ENCODE measurements at places on chromosomes 2 and 18. TPM values are rescaled to one million over a fixed set of nuclear protein-coding genes. Genes with fewer than 3 reads are reported as not detected.

GRCh38 chr2:27494284-27494943, 586 bp downstream of the FNDC4 start:
- H3K4me3 ChIP-seq = peak overlapping the region; percentile 36
- peak; percentile 13 for DNase-seq
- H3K4me1 ChIP-seq = peaks cover 22% of the 10 kb centered on the region
- peaks cover 38% of the 10 kb centered on the region for H3K27me3 ChIP-seq

DNA sequence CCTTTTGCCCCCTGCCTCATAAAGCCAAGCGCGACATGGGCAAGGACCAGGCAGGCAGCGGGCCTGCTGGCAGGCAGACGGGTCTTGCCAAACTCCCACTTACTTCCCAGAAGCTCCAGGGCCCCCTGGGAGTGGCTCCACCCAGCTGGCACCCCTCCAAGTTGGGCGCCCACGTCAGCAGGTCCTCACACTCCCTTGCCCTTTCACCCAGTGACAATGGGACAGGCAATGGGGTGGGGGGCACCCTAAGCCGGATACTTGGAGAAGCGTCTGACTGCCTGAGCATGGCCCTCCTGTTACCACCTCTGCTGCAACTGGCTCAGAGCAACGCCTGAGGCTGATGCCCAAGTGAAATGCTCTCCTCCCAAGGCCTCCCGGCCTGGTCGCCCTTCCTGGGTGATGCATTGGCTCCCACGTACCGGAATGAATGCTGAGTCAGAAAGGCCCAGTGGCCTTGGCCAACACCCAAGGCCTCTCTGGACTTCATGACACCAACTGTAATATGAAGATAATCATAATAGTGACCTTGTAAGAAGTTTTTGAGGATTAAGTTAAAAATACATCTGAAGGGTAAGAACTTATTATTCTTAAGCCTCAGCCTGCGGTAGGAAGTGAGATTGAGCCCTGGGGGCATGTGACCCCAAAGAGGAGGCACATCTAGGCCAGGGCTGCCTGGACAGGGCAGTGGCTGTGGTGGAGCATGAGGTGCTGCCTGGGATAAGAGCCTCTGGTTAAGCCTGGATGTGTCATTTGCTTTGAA, 31.6 kb downstream of the KCNK3 start:
- no peak for DNase-seq
- H3K27me3 ChIP-seq = peaks cover 9% of the 10 kb centered on the region
- no peak overlapping the region for H3K27ac ChIP-seq
- H3K4me3 ChIP-seq = no peak overlapping the region
- H3K4me1 ChIP-seq = no peaks in the 10 kb centered on the region
- H3K36me3 ChIP-seq = no peaks in the 10 kb centered on the region

DNA sequence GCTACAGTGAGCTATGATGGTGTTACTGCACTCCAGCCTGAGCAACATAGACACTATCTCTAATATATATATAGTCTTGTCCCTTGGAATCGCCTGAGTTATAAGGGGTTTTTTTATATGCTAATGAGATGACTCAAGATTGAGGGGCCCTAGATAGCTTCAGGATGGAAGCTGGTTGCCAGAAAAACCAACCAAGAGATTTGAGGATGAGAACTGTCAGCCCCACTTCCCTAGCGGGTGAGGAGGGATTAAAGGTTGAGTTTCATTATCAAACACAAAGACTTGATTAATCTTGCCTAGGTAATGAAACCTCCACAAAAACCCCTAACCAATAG, 12.6 kb upstream of the GALM start:
- peak overlapping the region; percentile 98 for H3K27ac ChIP-seq
- no peak for DNase-seq
- H3K36me3 ChIP-seq = no peaks in the 10 kb centered on the region
- no peaks in the 10 kb centered on the region for H3K27me3 ChIP-seq
- peaks cover 57% of the 10 kb centered on the region for H3K4me1 ChIP-seq

Gene SKOR2
- 0.21 TPM for total RNA-seq

GRCh38 chr2:21288299-21288698, 164.5 kb downstream of the TDRD15 start:
- H3K27ac ChIP-seq = no peak overlapping the region
- H3K27me3 ChIP-seq = no peaks in the 10 kb centered on the region
- no peaks in the 10 kb centered on the region for H3K36me3 ChIP-seq
- no peak for DNase-seq
- no peak overlapping the region for H3K4me3 ChIP-seq

Gene COL6A3
- 36.4 TPM for total RNA-seq

DNA sequence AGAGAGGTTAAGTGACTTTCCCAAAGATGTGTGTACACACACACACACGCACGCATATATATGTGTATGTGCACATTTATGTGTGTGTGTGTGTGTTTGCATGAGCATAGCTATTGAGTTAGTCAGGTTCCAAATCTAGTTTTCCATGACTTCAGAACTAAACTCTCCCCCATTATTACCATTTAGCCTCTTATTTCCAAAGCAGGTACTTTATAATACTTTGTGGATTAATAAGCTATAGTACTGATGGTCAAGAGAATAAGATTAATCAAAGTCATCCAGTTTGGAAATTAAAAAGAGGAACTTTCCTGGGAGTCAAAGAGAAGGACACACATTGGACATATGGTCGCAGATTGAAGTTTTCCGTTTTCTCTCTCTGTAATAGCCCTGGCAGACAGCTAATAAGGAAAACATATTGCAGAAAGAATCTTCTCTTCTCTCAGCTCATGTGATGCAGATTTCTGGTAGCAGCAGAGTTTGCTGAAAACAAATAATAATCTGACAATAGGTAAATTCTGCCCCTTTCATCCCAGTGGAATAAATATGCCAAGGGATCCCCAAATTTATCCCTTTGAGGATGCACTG, 410.9 kb upstream of the TCF4 start:
- no peak overlapping the region for H3K4me3 ChIP-seq
- no peak overlapping the region for H3K27ac ChIP-seq
- peaks cover 4% of the 10 kb centered on the region for H3K4me1 ChIP-seq

DNA sequence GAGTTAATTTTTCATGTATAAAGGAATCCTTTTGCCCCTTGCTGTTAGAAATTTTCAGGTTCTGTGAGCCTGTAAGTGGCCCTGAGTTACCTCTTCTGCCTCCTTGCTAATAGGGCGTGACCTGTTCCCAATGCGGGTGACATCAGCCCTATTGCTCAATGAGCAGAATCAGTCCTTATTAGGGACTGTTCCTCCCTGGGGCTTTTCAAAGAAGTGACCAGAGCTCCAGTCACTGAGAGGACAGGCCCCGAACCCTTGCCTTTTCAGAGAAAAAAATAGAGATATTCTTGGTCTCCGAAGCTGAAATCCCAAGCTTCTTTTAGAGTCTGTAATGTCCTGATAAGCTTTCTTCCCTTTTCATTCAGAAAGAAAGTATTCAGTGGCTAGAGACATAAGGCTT, 8.2 kb upstream of the APOB start:
- H3K36me3 ChIP-seq = no peaks in the 10 kb centered on the region
- no peak overlapping the region for H3K27ac ChIP-seq
- H3K4me3 ChIP-seq = no peak overlapping the region
- no peaks in the 10 kb centered on the region for H3K4me1 ChIP-seq
- no peak for DNase-seq

- no peak for DNase-seq
- H3K4me3 ChIP-seq = no peak overlapping the region
- no peaks in the 10 kb centered on the region for H3K4me1 ChIP-seq
- no peak overlapping the region for H3K27ac ChIP-seq
These were observed 81.8 kb upstream of the HPCAL1 start for GRCh38 chr2:10220902-10221391.

Gene CYS1
- not detected for total RNA-seq

DNA sequence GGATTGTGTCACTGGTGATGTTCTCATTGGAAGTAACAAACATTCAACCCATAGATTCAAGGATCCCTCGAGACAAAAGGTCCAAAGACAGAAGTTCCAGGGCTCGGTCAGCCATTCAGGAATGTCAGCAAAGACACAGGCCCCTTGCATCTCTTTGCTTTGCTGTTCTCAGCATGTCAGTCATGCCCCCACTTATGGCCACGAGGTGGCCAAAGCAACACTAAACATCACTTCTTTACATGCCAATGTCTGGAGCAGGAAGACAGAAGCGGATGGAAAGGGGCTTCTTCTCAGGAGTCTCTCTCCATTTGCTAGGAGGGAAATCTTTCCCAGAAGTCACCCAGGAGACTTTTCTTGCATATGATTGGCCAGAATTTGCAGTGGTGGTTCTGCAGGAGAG, 191.6 kb upstream of the SP5 start:
- H3K4me1 ChIP-seq = no peaks in the 10 kb centered on the region
- DNase-seq = no peak
- H3K27ac ChIP-seq = no peak overlapping the region
- H3K27me3 ChIP-seq = peaks cover 3% of the 10 kb centered on the region
- no peak overlapping the region for H3K4me3 ChIP-seq

DNA sequence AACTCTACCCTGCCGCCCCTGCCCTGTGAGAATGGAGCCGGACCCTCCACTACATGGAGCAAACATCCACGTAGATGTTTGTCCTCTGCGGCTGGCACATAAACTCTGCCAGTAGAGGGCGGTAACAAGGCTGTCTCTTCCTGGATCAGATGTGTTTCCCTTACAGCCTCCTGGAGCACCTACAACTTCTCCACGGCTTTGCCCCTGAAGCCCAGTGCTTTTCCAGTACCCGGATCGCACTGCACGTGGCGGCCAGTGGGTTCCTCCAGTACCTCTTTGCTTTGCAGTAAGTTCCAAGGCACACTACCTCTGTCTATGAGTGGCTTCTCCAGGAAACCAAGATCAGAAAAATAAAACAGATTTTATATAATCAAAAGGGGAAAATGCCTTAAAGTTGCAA, 651.3 kb downstream of the DCDC2C start:
- H3K4me3 ChIP-seq = no peak overlapping the region
- H3K27me3 ChIP-seq = no peaks in the 10 kb centered on the region
- H3K27ac ChIP-seq = no peak overlapping the region
- H3K36me3 ChIP-seq = no peaks in the 10 kb centered on the region
- peak; percentile 24 for DNase-seq

DNA sequence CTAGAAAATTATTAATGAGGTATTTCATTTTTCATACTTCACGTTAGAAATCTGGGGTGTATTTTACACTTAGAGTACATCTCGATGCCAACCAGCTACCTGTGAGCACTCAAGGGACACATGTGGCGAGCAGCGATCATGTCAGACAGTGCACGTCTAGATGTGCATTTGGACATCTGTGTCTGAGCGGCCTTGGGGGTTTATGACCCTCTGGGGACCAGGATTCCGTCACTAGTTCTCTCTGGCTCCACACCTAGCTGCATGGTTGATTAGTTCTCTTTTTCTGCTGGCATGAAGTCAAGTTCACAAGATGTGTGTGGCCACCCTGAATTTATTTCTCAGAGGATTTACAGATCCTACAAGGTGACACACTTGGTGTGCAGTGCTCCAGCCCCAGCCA, 192.2 kb downstream of the TSN start:
- no peak overlapping the region for H3K4me3 ChIP-seq
- H3K4me1 ChIP-seq = peaks cover 6% of the 10 kb centered on the region
- no peaks in the 10 kb centered on the region for H3K36me3 ChIP-seq
- no peak for DNase-seq
- no peak overlapping the region for H3K27ac ChIP-seq

Gene COL4A3
- total RNA-seq = not detected

DNA sequence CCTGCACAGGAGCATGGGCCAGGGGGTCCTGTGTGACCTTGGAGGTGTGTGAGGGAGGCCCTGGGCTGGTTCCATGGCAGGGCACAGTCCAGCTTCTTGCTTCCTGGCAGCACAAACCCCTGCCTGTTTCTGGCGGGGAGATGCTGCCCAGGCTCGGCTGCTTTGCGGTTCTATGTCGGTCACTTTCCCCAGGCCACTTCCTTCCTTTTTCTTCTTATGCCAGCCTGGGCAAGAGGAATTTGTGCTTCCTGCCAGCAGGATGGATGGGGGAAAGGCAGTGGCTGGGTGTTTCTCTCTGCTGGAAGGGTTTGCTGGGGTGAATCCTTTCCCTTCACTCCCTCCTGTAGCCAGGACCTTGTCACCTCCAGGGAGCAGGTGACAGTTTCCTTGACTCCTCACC, 24.3 kb downstream of the ASAP2 start:
- no peak overlapping the region for H3K4me3 ChIP-seq
- H3K36me3 ChIP-seq = no peaks in the 10 kb centered on the region
- no peak for DNase-seq
- H3K4me1 ChIP-seq = no peaks in the 10 kb centered on the region

Gene COLEC12
- not detected for total RNA-seq

DNA sequence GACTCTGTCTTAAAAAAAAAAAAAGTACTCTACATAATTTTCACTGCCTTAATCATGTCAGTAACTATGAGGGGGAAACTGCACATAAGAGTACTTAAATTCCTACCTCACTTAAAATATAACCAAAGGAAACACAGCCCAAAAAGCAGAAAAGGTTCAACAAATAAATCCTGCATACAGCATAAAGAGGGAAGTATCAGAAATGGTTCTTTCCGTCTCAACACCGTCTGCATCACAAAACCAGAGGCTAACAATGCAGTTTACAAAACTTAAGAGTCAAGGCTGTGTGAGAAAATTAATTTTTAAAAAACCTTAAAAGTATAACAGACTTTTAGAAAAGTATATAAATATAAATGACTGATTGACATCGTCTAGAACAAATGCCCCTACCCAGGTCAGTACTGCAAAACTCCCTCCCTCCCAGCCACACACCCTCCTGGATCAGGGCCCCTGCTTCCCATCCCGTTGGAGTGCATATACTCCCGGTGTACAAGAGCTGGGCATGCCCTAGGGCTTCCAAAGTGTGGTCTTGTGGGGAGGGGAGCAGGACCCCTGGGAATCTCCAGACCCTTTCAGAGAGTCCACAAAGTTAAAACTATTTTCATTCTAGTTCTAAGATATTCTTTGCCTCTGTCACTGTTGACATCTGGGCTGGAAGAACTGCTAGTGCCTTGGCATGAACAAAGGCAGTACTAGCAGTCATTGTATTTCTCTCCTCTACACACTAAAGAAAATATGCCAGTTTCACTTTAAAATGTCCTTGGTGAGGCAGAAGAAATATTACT, 67.0 kb upstream of the SERTAD2 start:
- H3K27me3 ChIP-seq = no peaks in the 10 kb centered on the region
- peak overlapping the region; percentile 30 for H3K4me3 ChIP-seq
- no peak for DNase-seq
- no peak overlapping the region for H3K27ac ChIP-seq
- peaks cover 9% of the 10 kb centered on the region for H3K4me1 ChIP-seq

DNA sequence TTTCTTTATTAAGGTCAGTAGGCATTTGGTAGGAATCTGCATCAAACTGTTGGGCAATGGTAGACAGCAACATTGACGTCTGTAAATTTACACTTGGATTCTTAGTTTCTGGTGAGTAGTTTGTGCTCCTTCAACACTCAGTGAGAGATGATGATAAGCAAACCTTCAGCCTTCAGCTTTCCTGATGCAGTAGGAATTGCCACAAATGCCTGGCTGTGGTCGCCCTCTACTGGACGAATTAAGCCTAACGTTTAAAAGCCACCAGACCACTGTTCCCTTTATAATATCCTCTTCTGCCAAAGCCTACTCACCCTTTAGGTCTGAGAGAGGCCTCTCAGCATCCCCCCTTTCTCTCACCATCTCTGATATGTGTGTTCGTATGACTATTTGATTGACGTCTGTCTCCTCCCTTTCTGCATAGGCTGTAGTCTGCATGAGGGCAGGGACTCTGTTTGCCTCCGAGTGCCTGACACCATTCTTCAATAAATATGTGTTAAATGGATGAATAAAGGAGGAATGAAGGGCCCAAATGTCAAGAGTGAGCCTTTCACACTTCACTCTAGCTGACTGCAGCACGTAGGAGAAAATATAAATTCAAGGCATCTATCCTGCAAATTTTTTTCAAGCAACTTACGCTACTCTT, 47.0 kb upstream of the PLEKHM3 start:
- no peaks in the 10 kb centered on the region for H3K4me1 ChIP-seq
- H3K27ac ChIP-seq = no peak overlapping the region
- no peaks in the 10 kb centered on the region for H3K36me3 ChIP-seq
- peak; percentile 71 for DNase-seq
- H3K4me3 ChIP-seq = no peak overlapping the region

All from activated CD4-positive, alpha-beta T cell treated with anti-CD3 and anti-CD28 coated beads for 36 hours (primary cell).